ENCODE measurements at places on chromosomes 11 and 22. TPM values are rescaled to one million over a fixed set of nuclear protein-coding genes. Genes with fewer than 3 reads are reported as not detected.
A peak's percentile ranks its signal among the peaks of the same experiment; 100 is the strongest.

Gene CALCA
- polyA plus RNA-seq: not detected

GRCh38 chr11:34425867-34426266 lies 12.9 kb upstream of the CAT start:
- peak; percentile 66 for DNase-seq

Gene HIRA
- polyA plus RNA-seq: 21.0 TPM

- DNase-seq: no peak
These were observed 25.5 kb upstream of the LINC01488 start for GRCh38 chr11:69455969-69456368.

GRCh38 chr11:88813233-88813915 lies 252.4 kb downstream of the GRM5 start:
- no peak for DNase-seq

DNA sequence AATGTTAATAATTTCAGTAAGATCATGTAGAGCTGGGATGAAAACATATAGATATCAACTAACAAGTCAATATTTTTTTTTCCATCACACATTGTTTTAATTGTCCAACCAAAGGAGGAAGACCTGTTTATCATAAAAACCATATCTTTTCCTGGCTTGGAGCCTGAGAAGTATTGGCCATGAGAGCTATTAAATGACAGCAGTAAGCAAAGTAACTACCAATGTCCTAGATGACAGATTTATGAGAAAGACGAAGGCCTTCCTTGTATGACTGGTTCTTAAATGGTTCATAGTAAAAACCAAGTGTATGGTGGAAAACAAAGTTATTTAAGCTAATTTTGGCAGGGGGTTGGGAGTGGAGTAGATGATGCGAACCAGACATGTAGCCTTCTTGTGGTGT lies 1147.1 kb upstream of the TENM4 start:
- no peak for DNase-seq

GRCh38 chr22:31753634-31754501 lies at the start of gene DEPDC5:
Gene DEPDC5, plus strand, starts transcription at chr22:31754019. Its CDS starts 903 bp downstream, at chr22:31754922.
- DNase-seq: peak; percentile 96

GRCh38 chr22:25930083-25930482 lies 188.1 kb downstream of the MYO18B start:
- DNase-seq: no peak

GRCh38 chr22:48210198-48210580 lies 1447.7 kb downstream of the TBC1D22A start:
- DNase-seq: no peak

Gene DPAGT1
- polyA plus RNA-seq: 66.1 TPM

DNA sequence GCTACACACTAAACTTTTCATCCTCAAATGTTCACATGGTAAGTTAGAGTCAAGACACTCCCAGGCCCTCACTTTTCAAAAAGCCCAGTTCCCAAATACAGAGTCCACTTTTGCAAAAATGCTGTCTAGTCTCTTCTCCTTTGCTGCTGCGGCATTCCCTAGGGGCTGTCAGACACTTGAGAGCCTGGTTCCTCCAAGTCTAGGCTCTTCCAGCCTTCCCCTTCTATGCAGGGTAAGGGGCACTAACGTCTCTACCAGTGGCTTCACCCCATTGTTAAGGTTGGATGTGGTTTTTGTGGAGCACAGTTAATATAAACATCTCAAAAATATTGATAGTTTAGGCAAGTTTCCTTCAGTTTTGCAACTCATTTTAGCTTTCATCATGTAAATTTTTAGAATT lies 181.5 kb downstream of the KIF18A start:
- DNase-seq: no peak

Gene PGA3
- not detected for polyA plus RNA-seq

- no peak for DNase-seq
These were observed 921 bp downstream of the TESMIN start for GRCh38 chr11:68750195-68751003.

Gene SCYL1
- 64.8 TPM for polyA plus RNA-seq

DNA sequence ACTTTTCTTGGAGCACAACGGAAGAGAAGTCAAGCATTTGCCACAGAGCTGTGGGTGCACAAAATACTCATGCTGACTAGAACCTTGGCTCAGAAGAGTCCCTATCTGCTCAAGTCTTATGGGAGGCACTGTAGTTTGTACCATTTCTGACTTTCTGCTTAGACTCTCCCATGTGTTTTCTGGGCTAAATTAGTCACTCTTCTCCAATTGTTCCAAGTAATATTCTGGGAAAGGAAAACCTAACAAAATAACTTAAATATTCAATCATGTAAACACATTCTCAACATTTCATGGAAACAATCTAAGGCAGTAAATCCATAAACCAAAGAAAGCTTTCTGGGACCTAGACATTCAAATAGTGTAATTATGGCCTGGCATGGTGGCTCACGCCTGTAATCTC lies 220.7 kb downstream of the SWAP70 start:
- DNase-seq: no peak

DNA sequence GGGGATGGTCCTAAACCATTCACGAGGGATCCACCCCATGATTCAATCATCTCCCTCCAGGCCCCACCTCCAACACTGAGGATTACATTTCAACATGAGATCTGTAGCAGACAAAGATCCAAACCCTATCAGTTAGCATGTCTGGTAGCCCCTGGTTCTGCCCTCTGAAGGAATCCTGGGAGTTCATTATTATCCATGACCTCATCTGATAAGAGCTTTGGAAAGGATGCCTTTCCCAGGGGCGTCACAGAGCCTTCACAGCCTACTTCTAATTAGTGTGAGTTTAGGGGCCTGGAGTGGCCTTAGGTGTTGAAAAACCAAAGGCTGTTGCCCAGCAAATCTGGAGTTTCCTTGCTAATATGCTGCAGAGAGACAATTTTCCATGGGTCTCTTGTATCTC lies 8.6 kb upstream of the EIF3M start:
- no peak for DNase-seq

DNA sequence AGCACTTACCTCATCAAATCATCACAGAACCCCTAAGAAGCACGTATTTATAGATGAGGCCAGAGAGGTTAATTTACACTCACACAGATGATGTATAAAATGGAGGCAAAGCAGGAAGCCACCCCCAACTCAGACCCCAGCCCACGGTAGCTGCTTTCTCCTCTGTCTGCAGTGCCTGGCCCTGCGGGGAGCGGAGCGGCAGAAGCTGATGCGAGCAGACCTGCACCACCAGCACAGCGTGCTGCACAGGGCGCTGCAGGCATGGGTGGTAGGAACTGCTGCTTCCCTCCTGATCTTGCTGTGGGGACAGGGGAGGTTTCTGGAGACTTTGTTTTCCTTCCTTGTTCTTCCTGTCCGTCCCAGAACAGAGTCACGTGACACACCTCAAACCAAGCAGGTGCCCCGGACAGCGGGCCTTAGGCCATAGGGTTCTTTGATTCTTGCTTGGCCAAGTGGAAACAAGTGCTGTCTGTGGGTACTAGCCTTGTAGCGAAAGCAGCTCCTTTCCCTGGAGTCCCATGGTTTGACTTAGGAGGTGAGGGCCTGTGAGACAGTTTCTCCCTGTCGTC lies 57.8 kb downstream of the PISD start:
- no peak for DNase-seq

Gene JAML
- not detected for polyA plus RNA-seq

DNA sequence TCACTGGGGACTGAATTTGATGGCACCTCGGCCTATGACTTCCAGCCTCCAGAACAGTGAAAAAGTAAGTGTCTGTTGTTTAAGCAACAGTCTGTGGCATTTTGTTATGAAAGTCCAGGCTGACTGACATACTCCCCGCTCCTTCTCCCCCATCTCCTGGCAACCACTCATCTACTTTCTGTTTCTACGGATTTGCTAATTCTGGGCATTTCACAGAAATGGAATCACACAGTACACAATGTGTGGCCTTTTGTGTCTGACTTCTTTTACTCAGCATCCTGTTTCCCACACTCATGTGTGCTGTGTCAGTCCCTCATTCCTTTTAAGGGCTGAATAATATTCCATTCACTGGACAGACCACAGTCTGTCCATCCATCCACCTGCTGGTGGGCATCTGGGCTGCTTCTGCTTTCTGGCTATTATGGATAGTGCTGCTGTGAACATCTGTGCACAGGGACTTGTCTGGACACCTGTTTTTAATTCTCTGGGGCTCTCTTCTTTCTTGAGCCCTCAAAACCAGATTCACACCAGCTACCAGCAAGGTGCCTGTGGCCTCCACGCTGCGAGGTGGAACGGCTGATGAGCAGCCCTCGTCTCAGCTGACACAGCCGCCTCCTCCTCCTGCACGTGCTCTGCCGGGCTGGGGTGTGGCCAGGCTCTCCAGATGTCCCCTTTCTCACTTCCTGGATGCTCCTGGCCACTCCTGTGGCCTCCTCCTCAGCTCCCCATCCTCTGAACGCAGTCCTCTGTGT lies 333.1 kb downstream of the CTTN start:
- no peak for DNase-seq

DNA sequence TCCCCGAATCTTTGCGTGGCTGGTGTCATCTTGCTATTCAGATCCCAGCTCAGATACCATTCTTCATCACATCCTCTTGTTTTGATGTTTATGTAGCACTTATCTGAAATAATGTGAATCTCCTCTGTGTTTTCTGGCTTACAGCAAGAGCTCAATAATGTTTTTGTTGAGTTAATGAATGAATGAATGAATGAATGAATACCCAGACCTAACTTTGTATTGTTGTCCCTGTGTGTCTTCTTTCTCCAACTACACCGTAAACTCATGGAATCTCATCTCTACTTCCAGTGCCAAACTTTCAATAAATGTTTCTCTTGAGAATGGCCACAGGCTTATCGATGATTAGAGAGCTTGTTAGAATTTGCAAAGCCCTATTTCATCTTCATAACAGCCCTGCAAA lies 110.2 kb downstream of the MYO18B start:
- DNase-seq: no peak

DNA sequence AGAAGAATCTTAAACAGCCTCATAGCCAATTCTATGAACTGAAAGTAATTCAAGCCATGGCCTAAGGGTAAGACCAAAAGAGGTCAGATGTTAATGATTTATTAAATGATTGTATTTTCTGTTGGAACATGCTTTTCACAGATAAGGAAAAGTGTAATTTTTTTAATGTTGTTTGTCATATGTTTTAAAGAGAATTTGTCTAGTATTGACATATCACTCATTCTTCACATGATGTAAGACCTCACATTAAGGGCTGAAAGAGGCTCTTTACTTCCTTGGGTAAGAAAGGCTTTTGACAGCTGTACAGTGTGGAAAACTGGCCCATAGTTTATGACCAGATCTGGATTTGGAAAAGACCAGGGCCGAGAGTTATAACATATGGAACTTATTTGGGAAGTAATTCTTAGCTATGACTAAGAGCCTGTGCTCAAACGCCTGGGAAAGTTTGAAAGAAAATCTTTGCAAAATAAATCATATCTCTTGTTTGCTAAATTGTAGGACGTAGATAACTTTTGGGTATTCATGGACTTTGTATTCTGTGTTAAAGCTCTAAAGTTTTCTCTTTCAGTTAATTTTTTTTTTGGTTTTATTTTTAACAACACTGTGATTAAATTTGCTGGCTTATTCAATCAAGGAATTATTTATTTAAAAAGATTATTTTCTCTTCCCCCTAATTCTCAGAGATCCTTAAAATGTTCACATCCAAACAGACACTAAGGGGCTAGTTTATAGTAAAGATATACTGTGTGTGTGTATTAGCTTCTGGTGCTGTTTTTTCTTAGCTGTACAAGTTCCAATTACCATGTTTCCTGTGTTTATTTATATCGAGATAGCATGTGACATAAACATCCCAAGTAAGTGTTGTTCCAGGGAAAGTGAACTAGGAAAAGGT lies 162.2 kb downstream of the ARHGAP42 start:
- no peak for DNase-seq

DNA sequence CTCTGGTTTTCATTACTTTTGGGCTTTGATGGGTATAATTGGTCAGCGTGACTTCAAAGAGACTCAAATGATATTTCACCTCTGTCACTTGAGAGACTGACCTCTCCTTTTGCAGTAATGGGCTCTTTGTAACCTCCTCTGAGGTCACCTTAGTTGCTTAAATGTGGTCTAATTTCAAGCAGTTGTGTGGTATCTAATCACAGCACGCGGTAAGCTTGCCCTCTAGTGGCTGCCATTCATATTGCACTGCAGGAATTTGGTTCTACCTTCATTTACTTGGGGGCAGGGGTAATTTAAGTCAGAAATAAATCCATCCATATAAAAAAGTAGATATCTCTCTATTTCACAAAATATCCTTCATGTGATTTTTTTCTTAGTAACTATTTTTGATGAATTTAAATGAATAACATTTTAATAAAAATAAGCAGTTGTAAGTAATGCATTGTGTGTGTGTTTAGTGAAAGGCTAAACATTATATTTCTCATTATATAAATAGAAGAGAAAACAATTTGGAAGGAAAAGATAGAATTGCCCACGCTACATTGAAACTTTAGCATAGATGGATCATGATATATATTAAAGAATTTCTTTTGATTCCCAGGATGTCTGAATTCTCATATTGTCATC lies 55.0 kb upstream of the ANO3 start:
- DNase-seq: peak; percentile 35

- DNase-seq: no peak
These were observed 241.6 kb downstream of the ST3GAL4 start for GRCh38 chr11:126597041-126597440.

Gene MMP13
- polyA plus RNA-seq: 0.06 TPM

- no peak for DNase-seq
These were observed 71.6 kb downstream of the LRP5 start for GRCh38 chr11:68383976-68384501.

DNA sequence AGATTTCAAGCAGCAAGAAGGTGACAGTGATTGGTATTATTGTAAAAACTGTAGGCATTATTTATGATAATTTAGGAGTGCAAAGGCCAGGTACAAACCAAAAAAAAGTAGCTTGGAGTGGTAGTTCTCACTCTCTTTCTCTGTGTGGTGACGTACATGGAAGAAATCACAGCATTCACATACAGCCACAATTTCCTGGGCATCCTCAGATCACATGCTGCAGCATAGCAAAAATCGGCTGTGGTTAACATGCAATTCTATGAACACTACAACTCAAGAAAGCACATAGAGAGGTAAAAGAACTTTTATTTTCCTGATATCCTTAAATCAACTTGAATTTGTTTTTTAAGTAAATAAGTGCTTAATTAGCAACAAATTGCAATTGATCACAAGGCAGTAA lies 875.8 kb downstream of the DLG2 start:
- no peak for DNase-seq

Gene HEPACAM
- polyA plus RNA-seq: 0.14 TPM

DNA sequence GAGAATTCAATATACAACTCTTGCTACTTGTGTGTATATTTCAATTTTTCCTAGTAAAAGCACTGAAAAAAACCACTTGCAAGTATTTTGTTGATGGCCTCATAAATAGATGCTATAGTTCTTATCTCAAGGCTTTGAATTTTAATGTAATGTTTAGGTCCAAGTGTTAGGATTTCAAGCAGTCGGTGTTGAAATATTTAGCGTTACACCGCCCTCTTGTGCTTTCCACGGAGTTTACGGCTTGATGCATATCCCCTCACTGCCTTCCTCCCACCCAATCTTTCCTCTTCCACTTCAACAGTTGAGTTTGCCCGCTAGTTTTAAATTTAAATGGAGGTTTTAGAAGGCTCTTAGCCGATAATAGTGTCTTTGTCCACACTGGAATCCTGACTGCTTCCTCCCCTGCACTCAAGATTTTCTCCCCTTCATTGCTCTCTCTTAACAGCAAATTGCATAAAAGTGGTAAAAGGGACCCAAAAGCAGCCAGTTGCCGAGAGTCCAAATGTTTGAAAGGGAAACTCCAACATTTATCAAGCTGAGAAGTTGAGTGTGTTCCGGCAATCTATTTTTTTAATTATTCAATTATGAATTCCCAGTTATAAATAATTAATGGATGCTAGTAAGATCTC lies 25.9 kb upstream of the HTATIP2 start:
- peak; percentile 8 for DNase-seq

Measured in mammary epithelial cell (primary cell).